ENCODE measurements at places on chromosomes 7 and 10. TPM values are rescaled to one million over a fixed set of nuclear protein-coding genes. Genes with fewer than 3 reads are reported as not detected.

ECHS1 gene
- 81.8 TPM for total RNA-seq

CPED1 gene
- 35.1 TPM for total RNA-seq

ZNF800 gene
- 37.3 TPM for total RNA-seq

ANKRD30A gene
- total RNA-seq, result not detected

SPDYE8 gene
- not detected for total RNA-seq

ECHDC3 gene
- 19.3 TPM for total RNA-seq

FGFR2 gene
- 79.3 TPM for total RNA-seq

CALML3 gene
- total RNA-seq, result 1.9 TPM

ZMYND11 gene
- total RNA-seq, result 161 TPM

VAX1 gene
- total RNA-seq, result not detected

ADARB2 gene
- 5.4 TPM for total RNA-seq

TOMM7 gene
- total RNA-seq, result 121 TPM

BMI1 gene
- total RNA-seq, result 86.9 TPM

LRIT1 gene
- total RNA-seq, result not detected

MRLN gene
- not detected for total RNA-seq

TMEM270 gene
- not detected for total RNA-seq

SRI gene
- 59.8 TPM for total RNA-seq

C7orf57 gene
- not detected for total RNA-seq

VPS26A gene
- 51.5 TPM for total RNA-seq

ABLIM1 gene
- total RNA-seq, result 75.2 TPM

PRRT4 gene
- total RNA-seq, result 0.85 TPM

WNT2 gene
- total RNA-seq, result not detected

ADAM8 gene
- 3.3 TPM for total RNA-seq

RAB19 gene
- total RNA-seq, result not detected

RET gene
- total RNA-seq, result 3.9 TPM

ZNF716 gene
- not detected for total RNA-seq

FEZF1 gene
- not detected for total RNA-seq

ITGA8 gene
- 37.6 TPM for total RNA-seq

TWIST1 gene
- 29.3 TPM for total RNA-seq

POP7 gene
- 33.4 TPM for total RNA-seq

SDHAF3 gene
- 7.4 TPM for total RNA-seq

FAM180A gene
- 8.5 TPM for total RNA-seq

PRKG1 gene
- total RNA-seq, result 41.9 TPM

TAS2R41 gene
- total RNA-seq, result not detected

SLC29A3 gene
- 3.3 TPM for total RNA-seq

GPR146 gene
- total RNA-seq, result 27.9 TPM

MYOF gene
- 98.0 TPM for total RNA-seq

CALD1 gene
- total RNA-seq, result 1,556 TPM

JAKMIP3 gene
- 0.54 TPM for total RNA-seq

PLXNA4 gene
- 12.2 TPM for total RNA-seq

EPDR1 gene
- 14.3 TPM for total RNA-seq

KCNMA1 gene
- total RNA-seq, result 389 TPM

MKX gene
- 39.5 TPM for total RNA-seq

RRP12 gene
- 10.8 TPM for total RNA-seq

GSTO2 gene
- total RNA-seq, result 0.16 TPM

FANK1 gene
- total RNA-seq, result 0.81 TPM

AKR1C3 gene
- 21.1 TPM for total RNA-seq

GNAT3 gene
- not detected for total RNA-seq

PAPOLB gene
- total RNA-seq, result 0.31 TPM

HPSE2 gene
- 45.1 TPM for total RNA-seq

TECTB gene
- total RNA-seq, result not detected

BTBD16 gene
- total RNA-seq, result not detected

SYCE1 gene
- total RNA-seq, result not detected

EGFR gene
- 85.7 TPM for total RNA-seq

MET gene
- 5.8 TPM for total RNA-seq

PRKAR1B gene
- 37.3 TPM for total RNA-seq

PSD gene
- total RNA-seq, result 52.1 TPM

GCK gene
- total RNA-seq, result 4.2 TPM

UBE2D4 gene
- total RNA-seq, result 33.2 TPM

ZNF365 gene
- total RNA-seq, result 0.67 TPM

Data from gastroesophageal sphincter (tissue), 4 donors.